Activated CD4-positive, alpha-beta T cell treated with anti-CD3 and anti-CD28 coated beads, Interleukin-2, amount 50 U/mL, for 48 hours (primary cell): ENCODE measurements at places on chromosomes 5 and 9.

DNA sequence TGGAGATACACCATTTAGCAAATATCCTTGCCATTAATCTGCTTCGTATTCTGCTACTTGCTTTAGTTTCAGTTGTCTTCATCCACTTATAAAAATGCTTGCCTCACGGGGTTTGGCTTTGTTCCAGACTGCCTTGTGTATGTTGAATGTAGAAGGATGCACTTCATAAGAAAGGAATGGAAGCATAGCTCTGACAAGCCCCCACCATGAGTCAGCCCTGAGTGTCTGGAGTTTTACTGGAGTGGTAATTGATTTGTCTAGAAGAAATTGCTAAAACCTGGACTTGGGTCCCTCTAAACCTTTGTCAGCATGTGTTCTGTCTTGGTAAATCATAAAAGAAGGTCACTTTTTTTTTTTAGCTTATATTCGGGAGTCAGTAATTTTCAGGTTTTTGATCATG is 4.6 kb downstream of the TEX48 start:
- DNase-seq, result no peak

GRCh38 chr5:142405814-142406395 is 81.1 kb upstream of the SPRY4 start:
- DNase-seq, result no peak

GRCh38 chr5:40521925-40522324 is 157.8 kb upstream of the PTGER4 start:
- DNase-seq, result no peak

GRCh38 chr9:104992659-104993058 is 64.7 kb upstream of the ABCA1 start:
- DNase-seq, result no peak

- DNase-seq, result no peak
Observed at GRCh38 chr9:76926846-76927245, 20.9 kb upstream of the PRUNE2 start.

DNA sequence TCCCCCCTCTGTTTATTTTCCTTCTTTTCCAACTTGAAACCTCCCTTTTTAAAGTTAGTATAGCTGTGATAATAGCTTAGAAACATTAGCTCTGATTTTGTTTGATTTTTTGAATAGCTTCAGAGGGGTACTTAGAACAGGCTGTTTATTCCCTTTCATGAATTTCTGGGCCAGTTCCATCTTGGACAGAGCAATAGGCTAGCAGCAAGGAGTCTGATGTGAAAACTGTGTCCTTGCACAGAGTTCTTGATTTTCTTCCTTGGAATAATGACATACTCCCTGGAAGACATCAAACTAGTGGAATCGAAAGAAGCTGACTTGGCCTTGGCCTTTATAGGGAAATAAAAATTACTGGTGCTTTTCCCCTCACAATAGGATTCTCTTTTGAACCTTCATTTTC is 32.9 kb downstream of the NTRK2 start:
- DNase-seq, result no peak
